CD4-positive, alpha-beta memory T cell (primary cell): ENCODE measurements at places on chromosomes 3 and 15.

DNA sequence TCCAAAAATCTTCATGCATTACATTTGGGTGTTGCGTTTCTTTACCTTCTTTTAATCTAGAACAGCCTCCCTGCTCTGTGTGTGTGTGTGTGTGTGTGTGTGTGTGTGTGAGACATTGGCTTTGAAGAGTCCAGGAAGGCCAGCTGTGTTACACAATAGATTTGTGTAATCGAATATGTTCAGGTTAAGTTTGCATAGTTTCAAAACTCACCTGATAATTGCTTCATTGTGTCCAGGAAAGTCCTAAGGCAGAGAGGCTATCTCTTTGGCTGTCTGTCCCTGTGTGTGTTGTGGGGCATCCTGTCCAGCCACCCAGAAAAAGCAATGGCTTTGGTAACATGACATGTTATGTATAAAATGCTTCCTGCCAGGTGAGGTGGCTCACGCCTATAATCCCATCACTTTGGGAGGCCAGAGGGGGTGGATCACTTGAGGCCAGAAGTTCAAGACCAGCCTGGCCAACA, 37.5 kb downstream of the ZNF710 start:
- DNase-seq: no peak

DNA sequence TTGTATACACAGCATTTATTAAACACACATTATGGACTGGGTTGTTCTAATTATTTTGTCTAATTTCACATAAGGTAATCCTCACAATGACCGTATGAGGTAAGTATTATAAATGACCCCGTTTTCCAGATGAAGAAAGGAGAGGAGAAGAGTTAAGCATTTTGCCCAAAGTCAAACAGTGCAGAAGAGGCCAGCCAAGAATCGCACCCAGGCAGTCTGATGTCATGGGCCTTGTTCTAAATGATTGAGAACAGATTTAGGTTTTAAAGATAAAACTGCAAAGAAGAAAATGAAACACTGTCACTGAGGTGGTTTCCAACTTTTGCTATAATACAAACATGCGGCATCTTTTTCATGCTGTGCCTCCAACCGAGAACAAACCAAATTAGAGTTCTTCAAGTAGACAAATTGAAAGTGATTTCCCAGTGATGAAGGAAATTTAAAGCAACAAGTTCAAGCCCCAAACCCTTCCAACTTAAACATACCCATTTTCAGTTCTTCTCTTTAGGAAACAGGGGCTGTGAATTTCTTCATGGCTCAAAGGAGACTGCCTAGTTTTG, 155.3 kb downstream of the THRB start:
- no peak for DNase-seq

DNA sequence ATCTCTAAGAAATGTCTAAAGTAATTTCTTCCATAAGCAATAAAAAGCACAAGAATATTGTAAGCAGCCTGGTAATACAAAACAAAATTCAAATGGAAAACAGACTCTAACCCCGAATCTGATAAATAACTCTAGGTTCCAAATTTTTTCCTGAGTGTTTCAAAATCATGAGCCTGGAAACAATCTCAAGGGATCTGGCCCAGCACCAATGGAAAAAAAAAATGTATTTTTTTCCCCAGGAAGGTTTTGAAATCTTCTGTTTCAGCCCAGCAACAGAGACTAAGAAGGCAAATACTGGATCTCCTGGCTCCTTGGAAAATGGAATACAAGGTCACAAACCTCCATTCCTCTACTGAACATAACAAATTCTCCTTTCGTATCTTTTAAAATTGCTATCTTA, 13.0 kb downstream of the TBC1D2B start:
- DNase-seq: no peak

DNA sequence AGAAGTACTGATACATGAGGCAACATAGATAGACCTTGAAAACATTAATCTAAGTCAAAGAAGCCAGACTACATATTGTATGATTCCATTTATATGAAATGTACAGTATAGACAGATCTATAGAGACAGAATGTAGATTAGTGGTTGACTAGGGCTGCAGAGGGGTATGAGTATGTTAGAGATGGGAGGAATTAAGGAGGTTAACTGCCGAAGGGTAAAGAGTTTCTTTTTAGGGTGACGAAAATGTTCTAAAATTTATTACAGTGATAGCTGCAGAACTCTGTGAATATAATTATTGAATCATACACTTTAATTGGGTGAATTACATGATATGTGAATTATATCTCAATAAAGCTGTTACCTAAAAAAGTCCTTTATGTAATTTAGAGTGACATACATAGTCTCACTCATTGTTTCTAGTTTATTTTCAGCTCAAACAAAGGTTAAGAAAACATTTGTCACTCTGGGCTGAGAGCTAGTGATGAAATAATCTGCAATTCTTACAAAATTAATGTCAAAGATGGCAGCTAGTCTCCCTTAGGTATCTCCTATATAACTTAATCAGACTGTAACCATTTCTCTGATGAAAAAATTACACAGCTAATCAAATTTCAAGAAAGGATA, 61.4 kb downstream of the DENND4A start:
- DNase-seq: no peak

DNA sequence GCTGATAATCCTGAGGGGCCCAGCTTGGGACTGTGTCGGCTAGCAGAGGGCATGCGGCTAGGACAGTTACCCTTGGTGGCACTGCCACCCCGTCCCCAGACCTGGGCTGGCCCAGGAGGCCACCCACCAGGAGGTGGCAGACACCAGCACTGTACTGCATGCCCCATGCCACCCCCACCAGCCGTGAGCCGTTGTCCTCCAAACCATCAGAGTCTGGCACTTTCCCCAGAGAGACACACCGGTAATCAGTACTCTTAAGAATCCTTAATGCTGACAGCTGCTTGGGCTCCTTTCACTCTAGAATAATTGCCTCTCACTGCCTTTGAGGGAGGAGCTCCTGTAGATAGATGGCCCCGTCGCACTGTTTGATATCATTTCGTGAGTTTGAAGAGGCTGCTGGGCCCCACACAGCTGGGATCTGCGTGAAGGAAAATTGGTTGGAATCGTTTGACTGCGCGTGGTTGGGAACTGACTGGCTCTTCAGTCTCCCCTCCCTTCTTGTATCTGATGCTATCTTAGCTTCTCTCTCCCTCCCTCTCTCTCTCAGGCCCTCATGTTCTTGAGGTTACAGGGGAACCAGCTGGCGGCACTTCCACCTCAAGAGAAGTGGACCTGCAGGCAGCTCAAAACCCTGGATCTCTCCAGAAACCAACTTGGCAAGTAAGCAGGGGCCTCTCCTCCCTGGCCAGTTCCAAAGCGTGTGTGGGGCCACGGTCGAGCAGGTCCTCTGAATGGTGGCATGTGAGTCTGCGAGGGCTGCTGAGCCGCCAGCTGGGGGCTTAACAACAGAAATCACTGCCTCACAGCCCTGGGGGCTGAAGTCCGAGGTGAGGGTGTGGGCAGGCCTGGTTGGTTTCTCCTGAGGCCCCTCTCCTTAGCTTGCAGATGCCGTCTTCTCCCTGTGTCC, 94.9 kb downstream of the LRRK1 start:
- no peak for DNase-seq

- DNase-seq: no peak
Observed at GRCh38 chr3:132432639-132433038, 15.3 kb downstream of the DNAJC13 start.

DNA sequence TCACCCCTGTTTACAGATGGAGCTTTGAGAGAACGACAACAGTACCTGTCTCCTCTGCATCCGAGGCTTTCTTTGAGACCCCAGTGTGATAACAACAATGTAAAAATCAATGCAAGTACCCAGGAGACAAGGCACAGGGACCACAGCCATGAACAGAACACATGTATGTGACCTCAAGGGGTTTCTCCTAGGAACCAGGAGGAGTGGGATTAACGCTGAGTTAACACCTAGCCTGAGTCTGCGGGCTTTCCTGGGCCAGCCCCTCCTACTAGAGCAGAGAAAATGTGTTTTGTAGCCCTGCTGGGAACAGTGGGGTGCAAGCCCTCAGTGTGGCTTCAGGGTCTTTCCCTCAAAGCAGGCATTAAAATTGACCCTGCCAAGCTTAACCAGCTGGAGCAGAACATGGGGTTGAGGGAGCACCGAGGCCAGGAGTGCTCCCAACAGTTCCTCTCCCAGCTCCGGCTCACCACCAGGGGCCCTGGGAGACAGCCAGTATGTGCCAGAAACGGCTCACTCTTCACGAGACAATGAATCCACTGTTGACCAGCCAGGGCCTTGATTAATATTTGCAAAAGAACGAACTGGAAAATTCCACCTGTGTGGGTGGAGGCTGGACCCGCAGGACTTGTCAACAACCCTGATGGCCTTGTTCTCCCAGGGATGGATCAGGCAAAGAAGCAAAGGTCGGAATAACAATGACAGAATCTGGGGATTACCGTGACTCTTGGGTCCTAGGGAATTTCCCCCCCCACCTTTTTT, 3.6 kb downstream of the CHDH start:
- no peak for DNase-seq

- DNase-seq: no peak
Observed at GRCh38 chr3:125037498-125038150, 18.2 kb downstream of the HEG1 start.

DNA sequence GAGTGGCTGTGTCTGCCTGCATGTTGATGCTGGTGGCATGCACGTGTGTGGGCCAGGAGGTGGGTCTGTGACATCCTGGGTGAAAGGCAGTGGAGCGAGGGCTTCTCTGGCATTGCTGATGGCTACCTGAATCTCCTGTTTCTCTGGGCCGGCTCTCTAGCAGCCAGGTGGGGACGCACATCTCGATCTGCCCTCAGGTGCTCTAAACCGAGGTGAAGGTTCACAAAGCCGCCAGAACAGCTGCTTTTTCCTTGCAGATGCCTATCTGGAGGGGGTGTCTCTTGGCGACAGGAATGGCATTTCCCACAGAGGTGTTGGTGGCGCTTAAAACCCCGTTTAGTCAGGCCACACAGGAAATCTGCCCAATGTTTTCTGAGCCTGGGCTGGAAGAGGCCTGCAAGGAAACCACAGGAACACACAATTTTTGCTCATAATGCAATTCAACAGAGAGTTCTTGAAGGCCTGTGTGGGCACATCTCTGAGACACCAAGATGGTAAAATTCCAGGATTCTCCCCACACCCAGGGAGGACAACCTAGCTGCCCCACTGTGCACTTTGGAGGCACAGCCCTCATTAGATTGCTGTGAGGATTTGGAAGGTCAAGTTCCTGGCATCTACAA, 11.9 kb downstream of the TMEM158 start:
- DNase-seq: no peak

DNA sequence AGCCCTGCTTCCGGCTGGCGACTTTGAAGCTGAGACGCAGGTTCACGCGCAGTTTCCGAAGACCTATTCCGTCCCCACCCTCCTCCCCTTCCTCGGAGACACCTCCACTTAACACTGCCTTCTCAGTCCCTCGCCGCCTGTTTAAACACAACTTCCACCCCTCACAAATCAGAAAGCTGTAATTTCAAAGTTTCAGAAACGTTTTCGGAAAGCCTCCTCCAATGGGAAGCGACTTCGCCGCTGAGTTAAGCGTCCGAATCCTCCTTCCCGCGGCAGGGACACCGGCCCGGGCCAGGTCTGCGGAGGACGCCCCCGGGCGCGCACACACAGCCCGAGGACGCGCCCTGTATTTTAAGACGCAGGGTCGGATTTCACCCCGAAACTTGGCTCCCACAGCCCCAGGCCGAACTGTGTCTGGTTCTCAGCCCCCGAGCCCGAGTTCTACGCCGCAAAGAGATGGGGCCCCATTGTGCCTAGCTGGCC, 559 bp upstream of the LRRN1 start:
- no peak for DNase-seq

DNA sequence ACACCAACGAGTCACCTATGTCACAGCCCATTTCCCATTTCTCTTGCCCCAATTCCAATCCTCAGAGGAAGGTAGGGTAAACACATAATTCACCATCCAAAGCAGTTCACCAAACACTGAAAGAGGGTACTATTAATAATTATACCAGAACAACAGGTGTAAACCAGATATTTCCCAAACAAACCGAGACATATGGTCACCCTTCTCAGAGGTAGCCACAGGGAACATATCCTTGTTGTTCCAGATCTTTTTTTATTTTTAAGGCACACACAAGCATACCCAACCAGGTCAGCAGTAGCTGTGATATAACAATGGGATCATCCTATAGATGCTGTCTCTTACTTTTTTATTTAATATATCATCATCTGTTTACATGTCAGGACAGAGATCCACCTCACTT, 24.7 kb downstream of the MAGI1 start:
- DNase-seq: no peak

GRCh38 chr3:134314588-134315285, 59.5 kb downstream of the AMOTL2 start:
- DNase-seq: no peak

- DNase-seq: no peak
Observed at GRCh38 chr15:98884894-98885293, 122.7 kb downstream of the PGPEP1L start.

DNA sequence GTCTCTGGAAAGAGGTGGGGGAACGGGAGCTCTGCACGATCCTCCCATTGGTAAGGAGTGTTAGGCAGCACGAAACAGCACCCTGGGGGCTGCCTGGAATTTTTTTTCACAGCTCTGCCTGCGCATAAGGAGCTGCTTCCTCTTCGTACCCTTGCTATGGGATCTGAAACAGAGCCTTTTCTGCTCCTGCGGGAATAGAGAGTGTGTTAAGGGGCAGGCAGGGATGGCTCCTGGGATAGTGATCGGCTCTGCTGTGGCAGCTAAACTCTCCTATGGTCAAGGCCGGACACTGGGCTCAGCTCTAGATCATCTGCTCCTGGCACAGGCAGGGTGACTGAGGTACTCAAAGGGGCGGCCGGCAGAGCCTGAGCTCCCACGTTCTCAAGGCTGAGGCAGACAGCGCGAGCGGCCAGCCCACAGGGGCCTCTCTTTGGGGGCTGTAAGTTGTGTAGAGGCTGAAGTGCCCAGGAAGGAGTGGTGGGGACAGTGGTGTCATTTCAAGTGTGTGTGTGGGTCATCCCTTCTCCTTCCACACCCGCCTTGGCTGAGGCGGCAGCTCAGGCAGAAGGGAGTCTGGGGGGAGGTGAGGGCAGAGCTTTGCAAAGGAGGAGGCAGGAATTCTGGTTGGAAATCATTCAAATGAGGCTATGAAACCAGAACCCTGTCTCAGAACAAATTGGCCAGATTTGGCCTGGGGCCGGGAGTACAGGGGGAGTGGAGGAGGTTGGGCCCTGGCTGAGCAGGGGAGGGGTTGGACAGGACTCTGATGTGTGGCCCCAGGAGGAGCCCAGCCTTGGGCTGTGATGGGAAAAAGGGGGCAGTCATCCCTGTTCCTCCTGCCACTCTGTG, 31.0 kb downstream of the EPHB3 start:
- no peak for DNase-seq

GRCh38 chr3:23115171-23115877, 87.8 kb upstream of the UBE2E2 start:
- no peak for DNase-seq
